ENCODE measurements at places on chromosomes 7 and 10.
A peak's percentile ranks its signal among the peaks of the same experiment; 100 is the strongest.

DNA sequence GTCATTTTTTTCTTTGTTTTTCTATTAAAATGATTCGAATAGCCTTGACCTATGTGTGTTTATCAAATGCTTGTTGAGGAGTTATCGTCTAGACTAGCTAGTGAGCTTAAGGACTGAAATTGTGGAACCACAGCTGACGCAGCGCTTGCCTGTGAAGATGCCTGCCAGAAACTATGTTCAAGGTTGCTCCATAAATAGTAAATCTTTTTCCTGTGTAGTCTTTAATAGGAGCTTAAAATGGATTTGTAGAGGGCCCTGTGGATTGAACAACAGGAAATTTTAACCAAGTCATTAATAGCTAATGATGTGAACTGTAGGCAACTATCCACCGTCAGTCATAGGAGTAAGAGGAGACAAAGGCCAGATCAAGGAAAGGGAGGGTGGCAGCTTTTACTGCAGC, 145.1 kb downstream of the GNAI1 start:
- DNase-seq = no peak

DNA sequence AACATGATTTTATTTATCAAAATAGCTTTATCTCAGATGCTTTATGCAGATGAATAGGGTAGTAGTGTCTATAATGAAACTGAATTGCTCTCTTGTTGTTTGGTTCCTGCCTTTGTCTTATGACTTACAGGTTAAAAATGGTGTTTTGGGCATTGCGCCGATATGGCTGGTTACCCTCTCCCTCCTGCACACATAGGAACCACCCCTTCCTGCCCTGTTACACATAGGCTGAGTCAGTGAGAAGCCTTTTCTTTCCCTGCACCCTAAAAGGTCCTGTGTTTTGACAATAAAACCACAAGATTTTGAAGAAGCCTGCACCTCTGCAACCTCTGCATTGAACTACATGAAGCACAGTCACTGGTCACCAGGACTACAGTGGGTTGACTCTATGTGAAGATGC, 655.8 kb upstream of the ANKRD30A start:
- DNase-seq = no peak

- no peak for DNase-seq
Measured at GRCh38 chr7:84027678-84028077, 166.9 kb downstream of the SEMA3A start.

DNA sequence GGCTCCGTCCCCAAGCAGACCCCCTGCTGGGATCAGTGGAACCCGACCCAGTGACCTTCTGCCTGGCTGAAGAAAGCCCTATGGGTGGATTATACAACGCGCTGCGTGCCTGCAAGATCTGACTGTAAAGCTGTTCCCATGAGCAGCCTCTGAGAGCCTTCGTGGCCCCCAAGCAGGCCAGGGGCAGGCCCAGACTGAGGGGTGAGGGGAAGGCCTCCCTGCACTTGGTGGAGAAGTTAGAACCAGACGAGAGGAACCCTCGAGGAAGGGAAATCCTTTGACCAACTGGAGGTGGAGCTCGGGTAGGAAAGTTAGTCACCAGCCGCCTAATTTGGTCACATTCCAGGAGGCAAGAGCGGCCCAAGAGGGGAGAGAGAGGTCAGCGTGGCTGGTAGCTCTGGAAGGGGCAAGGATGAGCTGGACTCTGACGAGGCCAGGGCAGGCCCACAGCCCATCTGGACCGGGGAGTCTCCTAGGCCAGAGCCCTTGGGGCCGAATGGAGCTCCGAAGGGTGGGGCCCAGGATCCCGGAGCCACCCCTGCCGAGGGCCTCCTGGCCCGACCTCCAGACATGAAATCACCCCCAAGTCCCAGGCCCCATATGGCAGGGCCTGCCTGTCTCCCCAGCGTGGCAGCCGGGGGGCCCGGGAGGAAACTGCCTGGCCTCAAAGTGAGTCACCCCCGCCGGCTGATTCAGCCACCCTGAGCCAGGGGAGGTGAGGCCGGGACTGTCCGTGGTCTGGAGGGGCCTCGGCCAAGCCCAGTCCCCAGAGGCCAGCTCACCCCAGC, 23.3 kb upstream of the PDGFA start:
- no peak for DNase-seq

DNA sequence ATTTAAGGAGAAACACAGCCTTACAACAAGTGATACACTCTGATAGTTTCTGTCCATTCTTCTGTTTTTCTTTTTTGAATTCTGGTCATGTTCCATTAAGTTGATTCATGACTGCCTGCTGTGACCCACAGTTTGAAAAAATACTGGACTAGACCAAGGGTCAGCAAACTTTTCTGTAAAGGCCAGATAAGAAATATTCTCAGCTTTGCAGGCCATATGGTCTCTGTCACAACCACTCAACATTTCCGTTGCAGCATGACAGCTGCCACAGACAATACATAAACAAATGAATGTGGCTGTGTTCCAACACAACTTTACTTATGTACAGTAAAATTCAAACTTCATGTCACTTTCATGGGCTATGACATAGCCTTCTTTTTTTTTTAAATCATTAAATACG, 156.7 kb downstream of the PLXNA4 start:
- DNase-seq = no peak

GRCh38 chr7:157477550-157478212, 140.9 kb downstream of the DNAJB6 start:
- DNase-seq = no peak

GRCh38 chr10:64486149-64486548, 964.9 kb downstream of the REEP3 start:
- no peak for DNase-seq

DNA sequence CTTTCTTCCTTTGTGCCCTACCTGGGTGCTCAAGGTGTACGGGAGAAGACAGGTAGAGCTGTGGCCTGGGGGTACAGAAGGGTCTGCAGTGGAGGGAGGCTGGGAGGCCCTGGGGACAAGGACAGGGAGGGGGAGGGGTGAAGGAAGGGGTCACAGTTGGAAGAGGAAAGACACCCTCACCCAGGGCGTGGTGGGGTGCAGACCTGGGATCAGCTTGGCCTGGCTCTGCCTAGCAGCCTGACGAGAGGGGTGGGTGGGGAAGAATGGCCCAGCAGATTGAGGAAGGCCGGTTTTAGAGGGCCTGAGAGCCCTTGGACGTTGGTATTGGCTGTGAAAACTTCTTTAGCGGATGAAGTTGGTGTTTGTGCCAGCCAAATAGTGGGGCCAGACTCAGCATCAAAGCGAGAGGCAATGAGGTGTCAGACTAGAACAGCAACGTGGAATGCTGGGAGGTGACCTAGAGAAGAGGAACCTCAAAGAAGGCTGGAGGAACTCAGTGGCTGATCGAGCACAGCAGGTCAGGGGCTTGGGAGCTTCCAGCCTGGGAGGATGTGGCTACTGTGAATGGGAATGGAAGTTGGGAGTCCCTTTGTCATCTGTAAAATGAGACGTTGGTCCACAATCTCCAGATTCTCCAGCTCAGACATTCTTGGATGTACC, 18.1 kb upstream of the TRIM8 start:
- DNase-seq = no peak

GRCh38 chr10:84668186-84668763, 339.9 kb downstream of the CCSER2 start:
- DNase-seq = no peak

GRCh38 chr10:54904833-54905232, 103.8 kb upstream of the PCDH15 start:
- DNase-seq = no peak

- no peak for DNase-seq
Measured at GRCh38 chr7:101426303-101427011, 63.8 kb downstream of the COL26A1 start.

GRCh38 chr7:132446260-132446659, 130.0 kb downstream of the PLXNA4 start:
- DNase-seq = no peak

- no peak for DNase-seq
Measured at GRCh38 chr7:45176091-45176490, 18.5 kb downstream of the RAMP3 start.

DNA sequence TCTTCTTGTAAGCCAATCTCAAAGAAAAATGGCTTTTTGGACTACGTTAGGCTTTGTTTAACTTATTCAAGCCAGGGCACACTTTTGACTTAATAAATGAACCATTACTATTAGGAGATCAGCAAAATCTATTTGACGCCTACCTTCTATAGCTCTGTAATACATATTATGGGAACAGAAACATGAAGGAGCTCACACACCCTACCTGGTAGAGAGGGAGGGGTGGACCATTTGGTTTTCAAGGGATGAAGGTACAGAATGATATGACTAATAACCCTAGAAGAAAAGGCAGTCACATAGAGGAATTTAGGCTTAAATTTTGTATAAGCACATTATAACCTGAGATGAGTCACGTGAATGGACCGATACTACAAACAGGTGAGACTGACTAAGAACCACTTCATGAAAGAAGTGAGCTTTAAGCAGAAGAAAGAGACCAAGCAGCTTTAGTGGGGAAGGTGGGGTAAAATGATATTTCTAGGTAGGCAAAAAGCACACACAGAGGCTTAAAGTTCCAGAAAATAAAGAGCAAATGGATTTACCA, 106.8 kb upstream of the CTTNBP2 start:
- no peak for DNase-seq

DNA sequence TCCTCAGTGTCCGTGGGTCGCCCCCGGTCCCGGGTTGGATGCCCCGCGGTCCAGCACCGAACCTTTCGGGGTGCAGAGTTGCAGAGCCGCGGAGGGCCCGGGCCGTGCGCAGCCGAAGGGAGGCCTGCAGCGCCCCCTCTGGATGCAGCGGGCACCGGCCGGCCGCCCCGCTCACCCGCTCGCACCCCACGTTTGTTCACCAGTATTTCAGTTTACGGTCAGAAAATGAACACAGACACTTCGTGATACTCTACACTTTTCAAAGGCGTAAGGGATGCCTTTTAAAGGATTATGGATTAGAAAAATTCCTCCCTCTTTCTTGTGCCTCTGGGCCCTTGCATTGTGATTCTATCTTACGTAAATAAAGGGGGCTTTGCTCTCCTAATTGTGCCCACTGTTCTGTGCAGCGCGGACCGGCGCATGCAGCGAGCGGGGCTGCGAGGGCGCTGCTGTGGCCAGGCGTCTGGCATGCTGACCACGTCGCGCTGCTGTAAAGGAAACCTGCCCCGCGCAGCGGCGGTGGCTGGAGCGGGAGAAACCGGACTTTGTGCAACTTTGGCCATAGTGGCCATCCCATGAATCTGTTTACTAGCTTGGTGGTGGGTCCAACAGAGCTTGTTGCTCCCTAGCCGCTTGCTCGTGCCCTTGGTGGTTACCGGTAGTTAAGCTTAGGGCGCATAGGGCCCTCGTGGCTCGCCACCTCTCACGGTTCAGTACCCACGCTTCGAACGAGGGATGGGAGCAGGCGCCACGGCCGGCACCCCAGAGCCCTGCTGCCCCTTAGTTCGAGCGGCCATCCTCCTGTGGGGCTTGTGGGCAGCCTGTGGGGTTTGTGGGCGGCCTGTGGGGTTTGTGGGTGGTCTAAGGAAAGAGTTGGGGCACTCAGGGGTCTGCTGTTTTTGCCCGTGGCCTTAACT, 739 bp upstream of the MEST start:
- DNase-seq = no peak

DNA sequence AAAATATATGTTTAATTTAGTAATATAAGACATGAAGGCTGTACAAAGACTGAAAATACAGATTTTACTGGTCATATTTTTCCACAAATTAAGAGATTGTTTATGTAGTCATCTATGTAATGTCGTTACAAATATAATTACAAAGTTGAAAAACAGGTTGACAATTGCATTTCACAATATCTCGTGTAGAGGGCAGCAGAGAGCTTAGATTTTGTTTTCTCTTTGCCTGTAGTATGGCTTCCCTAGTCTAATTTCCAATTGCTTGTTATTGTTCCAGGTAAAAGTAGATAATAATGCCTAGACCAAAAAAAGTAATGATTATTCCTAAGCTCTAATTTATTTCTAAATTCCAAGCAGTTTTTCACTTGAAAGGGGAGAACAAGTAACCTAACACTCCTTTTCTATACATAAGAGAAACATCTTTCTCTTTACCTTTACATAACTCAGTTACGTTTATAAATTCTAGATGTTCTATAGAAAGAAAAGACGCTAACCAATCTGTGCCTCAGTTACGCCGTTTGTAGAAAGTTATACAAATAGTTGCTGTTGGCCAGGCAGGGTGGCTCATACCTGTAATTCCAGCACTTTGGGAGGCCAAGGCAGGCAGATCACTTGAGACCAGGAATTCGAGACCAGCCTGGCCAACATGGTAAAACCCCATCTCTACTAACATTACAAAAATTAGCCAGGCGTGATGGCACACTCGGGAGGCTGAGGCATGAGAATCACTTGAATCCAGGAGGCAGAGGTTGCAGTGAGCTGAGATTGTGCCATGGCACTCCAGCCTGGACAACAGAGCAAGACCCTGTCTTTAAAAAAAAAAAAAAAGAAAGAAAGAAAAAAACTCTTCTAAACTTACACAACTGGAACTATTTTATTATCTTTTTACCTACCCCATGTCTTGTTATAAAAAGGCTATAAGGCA, 30.0 kb downstream of the NET1 start:
- DNase-seq = peak; percentile 36

DNA sequence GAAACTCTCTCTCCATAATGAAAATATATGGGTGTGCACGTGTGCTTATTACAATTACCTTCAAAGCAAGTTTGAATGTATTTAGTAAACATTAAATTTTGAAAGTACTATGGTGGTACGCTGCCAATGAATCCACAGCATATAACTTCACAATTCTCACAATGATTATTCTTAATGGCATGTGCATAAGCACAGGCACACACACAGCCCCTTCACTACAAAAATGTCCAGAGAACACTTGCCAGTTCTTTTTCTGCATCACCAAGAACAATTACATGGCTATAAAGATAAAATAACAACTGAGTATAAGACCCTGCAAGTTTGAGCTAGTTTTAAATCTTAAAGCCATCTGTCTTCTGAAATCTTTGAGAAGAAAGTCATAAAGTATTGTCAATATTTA, 22.2 kb downstream of the SGCE start:
- DNase-seq = no peak

- DNase-seq = no peak
Measured at GRCh38 chr10:120402147-120402766, 54.8 kb upstream of the PLPP4 start.

GRCh38 chr10:79440281-79440680, 5.1 kb downstream of the ZCCHC24 start:
- DNase-seq = no peak

DNA sequence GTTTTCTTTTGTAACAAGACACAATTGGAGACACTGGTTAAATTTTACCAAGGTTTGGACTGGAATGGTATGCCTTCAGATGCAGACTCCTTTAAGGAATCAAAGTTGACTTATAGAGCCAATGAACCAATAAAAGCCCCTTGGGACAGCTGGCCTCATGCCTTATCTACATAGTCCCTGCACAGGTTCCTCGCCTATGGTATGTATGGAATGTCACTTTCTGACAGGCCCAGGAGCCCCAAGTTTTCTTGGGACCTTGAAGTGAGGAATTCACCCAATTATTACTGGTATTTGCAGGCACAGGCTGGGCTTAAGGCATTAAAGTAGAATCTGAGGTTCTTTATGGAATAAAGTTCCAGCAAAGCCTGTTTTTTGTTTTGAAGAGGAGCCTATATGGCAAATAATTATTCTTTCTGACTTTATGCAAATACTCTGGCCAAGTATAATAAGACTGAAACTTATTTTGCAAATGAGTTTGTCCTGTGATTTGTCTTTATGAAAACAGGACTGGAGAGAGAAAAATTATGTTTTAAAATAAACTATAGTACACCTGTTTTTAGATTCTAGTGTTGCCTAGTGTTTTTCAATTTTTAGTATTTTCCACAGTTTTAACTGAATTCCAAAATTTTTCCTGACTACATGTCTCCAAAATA, 24.1 kb upstream of the DNMBP start:
- no peak for DNase-seq

Data from NCI-H1048 (cell line).